ENCODE measurements at places on chromosomes 7 and 10.

- peak; percentile 14 for DNase-seq
Measured at GRCh38 chr10:71604324-71605018, 115.1 kb downstream of the C10orf105 start.

DNA sequence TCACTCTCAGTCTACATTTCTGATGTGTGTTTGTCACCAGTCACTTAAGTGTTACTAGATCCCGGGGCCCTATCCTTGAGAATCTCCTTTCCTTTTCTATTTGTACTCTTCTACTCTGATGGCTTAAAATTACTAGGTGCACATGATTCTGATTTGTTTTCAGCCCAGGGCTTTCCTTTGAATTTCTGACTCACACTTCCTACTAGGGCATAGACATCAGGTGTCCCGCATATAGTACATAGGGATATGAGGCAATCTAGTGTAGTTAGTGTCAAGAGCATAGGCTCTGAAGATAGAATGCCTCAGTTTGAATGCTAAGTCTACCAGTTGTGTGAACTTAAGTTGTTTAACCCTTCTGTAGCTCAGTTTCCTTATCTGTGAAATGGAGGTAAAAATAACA, 49.4 kb upstream of the LRRN3 start:
- no peak for DNase-seq

GRCh38 chr10:88565072-88565471, 18.0 kb downstream of the RNLS start:
- DNase-seq: peak; percentile 52

DNA sequence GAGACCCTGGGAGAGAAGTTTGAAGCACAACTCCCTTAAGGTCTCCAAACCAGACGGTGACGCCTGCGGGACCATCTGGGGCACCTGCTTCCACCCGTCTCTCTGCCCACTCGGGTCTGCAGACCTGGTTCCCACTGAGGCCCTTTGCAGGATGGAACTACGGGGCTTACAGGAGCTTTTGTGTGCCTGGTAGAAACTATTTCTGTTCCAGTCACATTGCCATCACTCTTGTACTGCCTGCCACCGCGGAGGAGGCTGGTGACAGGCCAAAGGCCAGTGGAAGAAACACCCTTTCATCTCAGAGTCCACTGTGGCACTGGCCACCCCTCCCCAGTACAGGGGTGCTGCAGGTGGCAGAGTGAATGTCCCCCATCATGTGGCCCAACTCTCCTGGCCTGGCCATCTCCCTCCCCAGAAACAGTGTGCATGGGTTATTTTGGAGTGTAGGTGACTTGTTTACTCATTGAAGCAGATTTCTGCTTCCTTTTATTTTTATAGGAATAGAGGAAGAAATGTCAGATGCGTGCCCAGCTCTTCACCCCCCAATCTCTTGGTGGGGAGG, 10.8 kb downstream of the SERPINE1 start:
- no peak for DNase-seq

GRCh38 chr7:43302211-43302711, 189.8 kb downstream of the HECW1 start:
- DNase-seq: peak; percentile 29

Measured in EH (cell line).